Glomerular endothelial cell (primary cell): ENCODE measurements at places on chromosomes 4 and X. TPM values are rescaled to one million over a fixed set of nuclear protein-coding genes. Genes with fewer than 3 reads are reported as not detected.

- DNase-seq: no peak
These were observed 40.9 kb downstream of the NEK1 start for GRCh38 chr4:169571435-169571834.

DNA sequence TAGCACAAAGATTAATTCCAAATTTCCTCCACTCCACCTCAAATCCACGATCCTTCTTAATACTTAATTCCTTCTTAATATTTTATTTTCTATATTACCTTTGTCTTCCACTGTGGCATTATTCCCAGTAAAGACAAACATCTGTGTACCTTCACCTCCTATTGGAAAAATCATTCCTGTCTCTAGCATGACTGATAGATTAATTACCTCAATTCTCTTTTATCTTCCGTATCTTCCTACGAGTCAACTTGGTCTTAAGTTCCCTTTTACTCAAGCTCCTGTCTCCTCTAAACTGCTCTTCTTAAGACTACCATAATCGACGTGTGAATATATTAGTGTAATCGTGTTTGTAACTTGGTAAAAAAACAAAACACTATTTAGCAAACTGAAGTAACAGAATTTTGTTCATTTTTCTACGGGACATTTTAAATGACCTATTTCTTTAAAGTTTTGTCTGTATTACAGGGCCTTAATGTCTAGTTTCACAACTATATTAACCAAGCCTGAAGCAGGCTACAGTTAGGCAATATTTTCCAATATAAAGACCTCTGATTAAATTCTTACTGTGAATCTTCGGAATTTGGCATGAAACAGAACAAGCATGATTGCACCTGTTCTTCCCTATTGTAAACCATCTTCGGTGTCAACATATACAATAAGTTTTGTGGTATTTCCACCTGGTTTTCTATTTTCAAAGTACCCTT is 1.1 kb upstream of the USP38 start:
- no peak for DNase-seq

DNA sequence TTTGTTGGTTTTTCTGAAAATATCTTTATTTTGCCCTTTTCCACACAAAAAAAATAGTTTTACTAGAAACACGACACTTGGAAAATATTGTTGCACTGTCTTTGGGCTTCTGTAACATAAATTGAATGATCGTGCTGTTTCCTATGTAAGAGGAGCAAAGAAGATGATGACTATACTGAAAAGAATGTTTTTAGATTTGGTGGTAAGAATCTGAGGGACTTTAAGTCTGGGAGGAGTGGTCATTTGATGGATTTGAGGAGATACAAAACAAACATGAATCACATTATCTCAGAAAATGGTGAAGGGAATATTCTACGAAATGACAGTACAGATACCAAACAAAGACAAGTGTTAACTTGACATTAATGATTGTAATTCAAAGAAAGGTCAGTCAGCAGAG is 328.8 kb downstream of the ADAM29 start:
- no peak for DNase-seq

DNA sequence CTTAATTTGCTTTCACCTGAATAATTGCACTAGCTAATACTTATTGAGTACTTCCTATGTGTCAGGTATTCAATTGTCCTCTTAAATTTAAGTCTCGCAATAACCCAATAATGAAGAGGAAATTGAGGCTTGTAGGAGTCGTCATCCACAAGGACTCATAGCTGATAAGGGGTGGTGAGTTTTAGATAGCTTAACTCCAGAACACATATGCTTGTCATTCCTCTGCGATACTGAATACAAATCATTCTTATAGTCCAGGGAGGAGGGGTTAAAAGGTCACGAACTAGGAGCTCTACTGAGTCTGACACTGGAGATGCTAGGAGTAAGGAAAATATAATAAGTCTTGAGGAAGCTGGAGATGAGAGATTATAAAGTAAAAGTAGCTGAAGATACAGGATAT is 1.4 kb upstream of the PACRGL start:
- DNase-seq: no peak

DNA sequence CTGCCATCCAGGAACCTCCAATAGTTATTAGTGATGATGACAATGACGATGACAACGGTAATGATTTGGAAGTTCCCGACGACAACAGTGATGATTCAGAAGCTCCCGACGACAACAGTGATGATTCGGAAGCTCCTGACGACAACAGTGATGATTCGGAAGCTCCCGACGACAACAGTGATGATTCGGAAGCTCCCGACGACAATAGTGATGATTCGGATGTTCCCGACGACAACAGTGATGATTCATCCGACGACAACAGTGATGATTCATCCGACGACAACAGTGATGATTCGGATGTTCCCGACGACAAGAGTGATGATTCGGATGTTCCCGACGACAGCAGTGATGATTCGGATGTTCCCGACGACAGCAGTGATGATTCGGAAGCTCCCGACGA is 14.7 kb downstream of the CXCR3 start:
- no peak for DNase-seq

GRCh38 chr4:102493257-102493656 is 7.9 kb upstream of the NFKB1 start:
- DNase-seq: no peak

The CLGN gene
- 1.2 and 7.6 TPM in 2 replicates for total RNA-seq

The RCHY1 gene
- total RNA-seq: 19.6 and 33.6 TPM in 2 replicates
